ENCODE measurements at places on chromosomes 1 and 21.
A peak's percentile ranks its signal among the peaks of the same experiment; 100 is the strongest.

GRCh38 chr21:33897739-33898138, 17.9 kb downstream of the ATP5PO start:
- DNase-seq, result no peak
- no peak overlapping the region for H3K4me3 ChIP-seq
- peaks cover 20% of the 10 kb centered on the region for H3K4me1 ChIP-seq
- no peaks in the 10 kb centered on the region for H3K27me3 ChIP-seq

GRCh38 chr1:107096690-107097089, 40.2 kb downstream of the PRMT6 start:
- H3K4me3 ChIP-seq, result no peak overlapping the region
- H3K36me3 ChIP-seq, result no peaks in the 10 kb centered on the region
- no peak overlapping the region for H3K27ac ChIP-seq
- peaks cover 5% of the 10 kb centered on the region for H3K4me1 ChIP-seq
- peaks cover 14% of the 10 kb centered on the region for H3K27me3 ChIP-seq
- DNase-seq, result no peak

DNA sequence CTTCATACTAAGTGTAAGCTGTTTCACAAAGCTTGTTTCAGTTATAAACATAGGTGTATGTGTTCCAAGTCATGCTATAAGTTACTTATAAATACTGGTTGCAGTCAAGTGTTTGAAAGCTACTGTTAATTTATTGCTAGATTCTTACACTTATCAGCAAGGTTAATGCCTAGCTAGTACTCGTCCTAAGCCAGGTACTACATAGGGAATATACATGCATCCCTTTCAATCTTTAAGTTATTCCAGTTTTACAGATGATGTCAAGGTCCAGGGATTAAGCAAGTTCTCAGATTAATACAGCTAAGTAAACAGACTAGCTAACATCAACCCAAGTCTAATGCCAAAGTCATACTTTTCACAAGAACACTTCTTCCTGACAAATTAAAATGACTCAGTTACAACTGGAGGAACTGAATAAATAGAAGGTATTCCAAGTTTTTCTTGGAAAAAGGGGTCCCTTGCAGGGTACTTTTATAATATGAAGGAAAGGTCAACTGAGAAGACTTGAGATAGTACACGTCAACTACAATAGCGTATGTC, 652.2 kb upstream of the USP24 start:
- no peaks in the 10 kb centered on the region for H3K36me3 ChIP-seq
- no peak overlapping the region for H3K27ac ChIP-seq
- no peaks in the 10 kb centered on the region for H3K4me1 ChIP-seq
- peaks cover 2% of the 10 kb centered on the region for H3K27me3 ChIP-seq

DNA sequence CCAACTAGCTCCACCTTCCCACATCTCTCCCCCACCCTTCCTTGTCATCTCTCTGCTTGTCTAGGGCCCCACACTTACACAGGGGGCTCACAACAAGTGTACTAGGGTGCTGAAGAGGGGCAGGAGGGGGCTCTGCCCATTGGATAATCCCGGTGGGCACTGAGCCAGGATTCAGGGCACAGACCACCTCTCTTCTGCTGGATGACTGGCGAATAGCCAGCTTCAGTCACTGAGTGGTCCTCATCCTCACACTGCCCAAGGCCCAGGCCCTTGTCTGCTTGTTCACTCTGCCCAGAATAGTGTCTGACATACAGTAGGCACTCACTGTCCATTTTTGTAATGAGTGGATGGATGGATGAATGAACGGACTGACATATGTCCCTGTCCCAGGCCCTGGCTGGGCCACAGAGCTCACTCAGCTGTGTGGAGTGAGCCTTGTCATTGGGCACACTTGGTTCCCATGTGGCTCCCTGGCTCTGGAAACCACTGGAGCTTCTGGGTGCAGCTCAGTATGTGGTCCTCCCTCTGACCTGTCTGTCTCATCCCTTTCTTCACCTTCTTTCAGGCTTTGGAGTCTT, 36.6 kb downstream of the FOXO6 start:
- DNase-seq, result no peak
- H3K27ac ChIP-seq, result no peak overlapping the region
- no peak overlapping the region for H3K4me3 ChIP-seq
- no peaks in the 10 kb centered on the region for H3K4me1 ChIP-seq

DNA sequence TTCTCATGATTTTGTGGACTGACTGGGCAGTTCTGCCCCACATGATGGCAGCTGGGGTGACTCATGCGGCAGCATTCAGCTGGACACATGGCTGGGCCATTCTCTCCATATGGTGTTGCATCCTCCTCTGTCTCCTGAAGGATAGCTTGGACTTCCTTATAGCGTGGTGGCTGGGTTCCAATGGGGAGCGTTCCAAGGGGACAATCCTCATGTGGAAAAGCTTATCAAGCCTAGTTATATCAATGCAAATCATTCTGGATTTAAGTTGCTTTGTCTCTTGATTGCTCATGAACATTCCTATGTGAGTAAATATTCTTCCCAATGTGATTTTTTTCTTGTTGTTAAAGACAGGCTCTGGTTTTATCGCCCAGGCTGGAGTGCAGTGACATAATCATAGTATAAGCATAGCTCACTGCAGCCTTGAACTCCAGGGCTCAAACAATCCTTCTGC, 13.2 kb upstream of the SLC2A1 start:
- no peak overlapping the region for H3K4me3 ChIP-seq
- no peak overlapping the region for H3K27ac ChIP-seq

DNA sequence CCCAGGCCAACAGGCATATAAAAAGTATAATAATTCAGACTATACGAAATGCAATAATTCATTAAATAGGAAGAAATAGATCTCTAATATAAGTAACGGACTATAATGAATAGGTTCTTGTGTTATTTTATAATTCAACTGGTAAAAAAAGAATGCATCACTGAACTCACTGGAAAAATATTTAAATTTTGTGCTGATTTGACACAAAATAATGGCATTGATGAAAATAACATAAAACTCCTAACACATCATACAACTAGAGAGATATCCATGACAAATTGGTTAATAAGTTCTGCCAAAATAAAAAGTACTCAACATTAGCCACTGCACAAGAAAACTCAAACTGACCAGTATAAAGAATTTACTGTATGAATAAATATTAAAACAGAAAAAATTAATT, 57.1 kb upstream of the RAB4A start:
- no peak overlapping the region for H3K27ac ChIP-seq
- no peak overlapping the region for H3K4me3 ChIP-seq
- peaks cover 6% of the 10 kb centered on the region for H3K4me1 ChIP-seq

DNA sequence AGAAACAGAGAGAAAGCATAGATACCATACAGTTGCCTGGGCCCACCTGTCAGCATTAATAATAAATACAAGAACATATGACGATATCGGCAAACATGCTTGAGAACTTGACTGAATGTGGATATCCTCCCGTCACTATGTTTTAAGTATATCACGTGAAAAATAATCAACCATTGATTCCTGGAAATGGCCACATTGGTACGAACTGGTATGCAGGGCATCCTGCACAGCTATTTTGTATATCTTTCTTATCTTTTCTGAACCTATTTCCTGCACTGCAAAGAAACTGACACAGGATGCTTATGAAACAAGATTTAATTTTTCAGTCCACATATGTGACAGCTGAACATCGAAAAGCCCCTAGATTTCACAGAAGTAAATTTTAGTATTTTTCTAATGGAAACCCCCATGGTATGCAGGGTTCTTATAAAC, 22.8 kb upstream of the RGS1 start:
- no peaks in the 10 kb centered on the region for H3K27me3 ChIP-seq
- peaks cover 37% of the 10 kb centered on the region for H3K4me1 ChIP-seq
- H3K27ac ChIP-seq, result peak overlapping the region; percentile 39

DNA sequence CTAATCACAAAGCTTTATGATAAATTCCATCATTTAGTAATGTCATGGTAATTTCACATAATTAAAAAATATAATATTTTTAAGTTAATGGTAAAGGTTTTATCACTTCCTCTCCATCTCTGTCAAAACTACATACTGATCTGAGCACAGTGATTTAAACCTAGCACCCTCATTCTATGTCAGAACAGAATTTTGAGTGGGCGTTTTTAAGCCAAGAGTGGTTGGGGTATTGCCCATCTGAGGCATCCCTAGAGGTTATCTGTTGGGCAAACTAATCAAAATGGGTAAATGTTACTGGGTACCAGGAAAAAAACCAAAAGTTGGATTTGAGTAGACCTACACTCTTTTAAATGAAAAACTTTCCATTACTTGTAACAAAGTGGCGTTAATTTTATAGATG, 100.7 kb upstream of the GFI1 start:
- H3K36me3 ChIP-seq, result peaks cover 22% of the 10 kb centered on the region
- peak overlapping the region; percentile 97 for H3K27ac ChIP-seq
- H3K4me1 ChIP-seq, result peaks cover 51% of the 10 kb centered on the region
- H3K27me3 ChIP-seq, result no peaks in the 10 kb centered on the region

GRCh38 chr1:181347495-181348390, 135.6 kb upstream of the CACNA1E start:
- H3K4me1 ChIP-seq, result peaks cover 9% of the 10 kb centered on the region
- no peak overlapping the region for H3K27ac ChIP-seq
- H3K27me3 ChIP-seq, result no peaks in the 10 kb centered on the region
- no peak overlapping the region for H3K4me3 ChIP-seq
- no peaks in the 10 kb centered on the region for H3K36me3 ChIP-seq
- no peak for DNase-seq

GRCh38 chr21:44421901-44422840, 33.1 kb upstream of the LRRC3 start:
- no peak overlapping the region for H3K4me3 ChIP-seq
- H3K27ac ChIP-seq, result no peak overlapping the region
- no peaks in the 10 kb centered on the region for H3K36me3 ChIP-seq
- H3K4me1 ChIP-seq, result no peaks in the 10 kb centered on the region

DNA sequence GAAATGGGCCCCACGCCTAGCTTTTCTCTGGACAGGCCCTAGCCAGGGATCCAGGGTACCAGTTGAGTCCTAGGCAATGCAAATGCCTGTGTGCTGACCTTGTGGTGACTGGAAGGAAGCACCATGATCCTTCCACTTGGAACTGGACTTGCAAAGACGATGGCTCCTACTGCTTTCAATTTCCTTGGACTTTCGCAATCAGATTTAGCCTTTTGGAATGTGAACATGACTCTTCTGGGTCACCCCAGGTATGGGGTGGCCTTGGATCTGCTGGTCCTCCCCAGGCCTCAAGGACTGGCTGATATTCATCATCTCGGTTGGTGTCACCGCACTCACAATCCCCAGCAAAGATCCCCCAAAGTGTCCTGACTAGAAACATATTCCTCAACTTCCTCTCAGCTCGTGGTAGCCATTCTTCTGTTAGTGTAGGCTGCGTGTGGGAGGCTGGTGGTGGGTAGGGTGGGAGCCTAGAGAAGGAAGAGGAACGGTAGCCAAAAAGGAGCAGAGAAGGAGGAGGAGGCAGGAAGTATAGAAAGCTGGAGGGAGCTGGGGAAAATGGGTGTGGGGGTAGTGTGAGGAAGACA, 130.5 kb downstream of the PPIAL4G start:
- no peak for DNase-seq
- no peak overlapping the region for H3K4me3 ChIP-seq
- H3K27me3 ChIP-seq, result peaks cover 37% of the 10 kb centered on the region
- no peaks in the 10 kb centered on the region for H3K36me3 ChIP-seq

Data from activated CD8-positive, alpha-beta T cell treated with anti-CD3 and anti-CD28 coated beads for 36 hours (primary cell).